ENCODE measurements at places on chromosomes 16 and 17. TPM values are rescaled to one million over a fixed set of nuclear protein-coding genes. Genes with fewer than 3 reads are reported as not detected.

The ATP2C2 gene
- total RNA-seq, result 12.2 TPM

The DPEP3 gene
- not detected for total RNA-seq

The NSF gene
- total RNA-seq, result 44.2 TPM

The CPSF4L gene
- not detected for total RNA-seq

DNA sequence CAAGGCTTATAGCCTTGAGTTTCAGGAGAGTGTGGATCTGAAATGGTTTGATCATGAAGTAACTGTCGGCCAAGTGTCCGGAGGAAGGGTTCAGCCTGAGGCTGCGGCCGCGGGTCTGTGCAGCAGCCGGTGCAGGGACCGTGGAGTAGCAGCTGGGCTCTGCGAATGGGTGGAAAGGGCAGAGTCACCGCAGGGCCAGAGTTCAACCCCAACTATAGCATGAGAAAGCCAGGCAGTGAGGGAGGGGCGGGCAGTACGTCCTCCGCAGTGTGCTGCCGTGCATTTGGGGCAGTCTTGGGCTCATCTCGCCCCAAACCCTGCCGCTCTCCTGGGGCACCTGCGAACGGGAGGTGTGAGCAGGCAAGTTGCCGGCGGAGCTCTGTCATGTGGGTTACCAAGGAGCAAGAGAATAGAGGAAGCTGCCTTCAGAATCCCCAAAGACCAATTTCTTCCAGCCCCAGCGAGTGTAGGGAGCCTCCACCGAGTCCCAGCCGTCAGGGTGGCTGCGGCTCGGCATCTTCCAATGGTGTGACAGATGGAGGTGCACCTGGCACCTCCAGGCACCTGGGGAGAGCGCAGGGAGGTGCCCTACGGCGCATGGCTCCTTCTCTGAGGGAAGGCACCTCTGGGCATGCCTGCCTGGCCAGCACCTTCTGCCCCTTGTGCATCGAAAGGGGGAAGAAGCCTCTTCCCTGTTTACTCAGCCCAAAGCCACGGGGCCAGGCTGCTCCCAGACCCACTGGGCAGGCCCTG lies 87.3 kb downstream of the RPA1 start:
- DNase-seq, result no peak

DNA sequence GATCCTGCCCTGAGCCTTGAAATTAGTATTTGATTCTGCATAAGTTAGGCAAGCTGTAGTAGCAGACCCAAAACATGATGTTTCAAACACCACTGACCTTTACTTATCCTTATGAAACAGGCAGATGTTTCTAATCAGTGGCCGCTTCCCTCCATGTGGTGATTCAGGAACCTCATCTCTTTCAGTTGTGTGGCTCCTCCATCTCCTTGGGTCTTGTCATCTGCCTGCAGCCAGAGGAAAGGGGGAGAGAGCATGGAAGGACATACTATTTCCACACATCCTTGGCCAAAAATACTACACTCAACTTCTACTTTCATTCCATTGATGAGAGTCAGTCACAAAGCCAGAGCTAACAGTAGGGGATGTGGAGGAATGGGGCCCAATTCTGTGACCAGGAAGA lies 41.6 kb upstream of the IRX6 start:
- DNase-seq, result no peak

- DNase-seq, result no peak
Observed at GRCh38 chr17:47694581-47695428, 844 bp downstream of the TBKBP1 start.

GRCh38 chr17:72362376-72363088 lies 241.7 kb downstream of the SOX9 start:
- DNase-seq, result no peak

DNA sequence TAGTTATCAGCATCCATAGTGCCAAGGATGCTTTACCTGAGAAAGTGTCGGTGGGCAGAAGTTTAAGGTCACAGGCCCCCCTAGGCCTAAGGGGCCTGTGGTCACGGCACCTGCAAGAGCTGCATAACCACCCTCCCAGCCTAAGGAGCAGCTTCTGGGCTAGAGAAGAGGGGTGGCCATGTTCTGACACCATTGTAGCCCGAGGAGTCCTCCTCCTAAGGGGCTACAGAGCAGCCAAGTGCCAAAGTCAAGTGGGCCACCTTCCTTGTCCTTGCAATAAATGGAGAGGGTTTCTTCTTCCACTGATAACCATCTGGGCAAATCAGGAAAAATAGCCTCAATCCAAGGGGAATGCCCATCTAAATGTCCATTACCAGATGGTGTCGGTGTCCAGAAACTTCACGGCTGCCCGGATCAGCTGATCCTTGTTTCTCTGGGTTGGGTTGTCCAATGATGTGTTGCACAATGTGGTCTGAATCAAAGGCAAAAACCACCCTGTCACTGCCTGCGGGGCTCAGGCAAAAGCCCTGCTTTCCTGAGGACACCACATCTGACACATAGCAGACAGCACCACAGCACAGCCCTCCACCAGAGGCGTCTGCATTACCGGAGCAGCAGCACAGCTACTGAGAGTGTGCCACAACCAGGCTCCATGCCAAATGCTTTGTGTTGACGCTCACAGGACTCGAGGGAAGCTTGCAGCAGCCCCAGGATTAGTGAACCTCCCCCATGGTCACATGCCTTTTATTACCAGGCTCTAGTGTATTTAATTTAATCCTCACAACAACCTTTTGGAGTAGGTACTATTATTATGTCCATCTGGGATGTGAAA lies 12.8 kb downstream of the ATPAF2 start:
- DNase-seq, result no peak

DNA sequence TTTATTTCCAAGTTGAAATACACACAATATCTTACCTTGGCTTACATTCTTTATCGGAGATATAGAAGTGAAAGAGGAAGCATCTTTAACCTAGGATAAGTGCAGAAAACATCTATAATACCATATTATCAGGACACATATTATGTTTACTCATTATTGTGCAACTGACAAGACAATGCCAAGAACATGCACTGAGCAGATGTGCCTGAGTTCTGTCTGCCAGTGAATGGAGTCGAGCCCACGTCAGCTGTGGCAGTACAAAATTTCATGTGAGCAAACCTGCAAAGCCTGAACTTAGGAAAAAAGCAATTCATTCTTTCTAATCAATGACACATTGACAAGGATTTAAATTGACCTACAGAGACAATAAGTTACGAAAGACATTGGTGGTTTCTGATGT lies 154.4 kb downstream of the AXIN2 start:
- DNase-seq, result no peak

DNA sequence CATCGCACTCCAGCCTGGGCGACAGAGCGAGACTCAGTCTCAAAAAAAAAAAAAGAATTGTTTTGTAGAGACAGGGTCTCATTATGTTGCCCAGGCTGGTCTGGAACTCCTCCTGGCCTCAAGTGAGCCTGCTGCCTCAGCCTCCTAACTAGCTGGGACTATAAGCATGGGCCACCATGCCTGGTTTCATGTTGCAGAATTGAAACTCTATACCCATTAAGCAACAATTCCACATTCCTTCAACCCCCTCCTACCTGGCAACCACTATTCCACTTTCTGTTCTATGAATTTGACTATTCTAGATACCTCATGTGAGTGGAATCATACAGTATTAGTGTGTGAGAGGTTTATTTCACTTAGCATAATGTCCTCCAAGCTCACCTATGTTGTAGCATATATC lies 24.5 kb downstream of the RNF135 start:
- DNase-seq, result no peak

DNA sequence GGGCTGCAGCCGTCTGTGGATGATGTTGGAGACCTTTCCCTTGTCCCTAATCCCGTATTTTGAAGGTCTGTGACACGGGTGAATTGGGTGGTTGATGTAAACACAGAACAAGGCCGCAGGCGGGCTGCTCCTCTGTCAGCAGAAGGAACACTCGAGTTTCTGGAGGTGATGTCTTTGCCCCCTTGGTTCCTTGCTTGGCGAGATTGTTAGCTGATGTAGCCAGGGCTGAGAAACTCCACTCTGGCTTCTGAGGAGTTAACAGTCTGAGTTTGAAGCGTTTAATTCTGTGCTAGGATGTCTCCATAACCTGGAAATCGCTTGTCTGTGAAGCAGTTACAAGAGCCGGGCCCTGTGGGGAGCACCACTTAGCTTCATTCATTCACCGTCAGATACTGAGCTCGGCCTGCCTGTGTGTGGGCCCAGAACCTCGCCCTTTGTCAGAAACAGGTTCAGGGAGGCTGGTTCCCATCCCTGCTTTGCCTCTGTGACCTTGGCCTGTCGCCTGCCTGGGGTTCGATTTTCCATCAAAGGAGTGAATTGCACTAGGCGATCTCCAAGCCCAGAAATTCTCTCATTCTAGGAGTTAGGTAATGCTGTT lies 1.3 kb downstream of the MAPK8IP3 start:
- no peak for DNase-seq

- no peak for DNase-seq
Observed at GRCh38 chr16:88264641-88265285, 118.0 kb upstream of the ZNF469 start.

- no peak for DNase-seq
Observed at GRCh38 chr16:85617948-85618347, 4.8 kb downstream of the GSE1 start.

DNA sequence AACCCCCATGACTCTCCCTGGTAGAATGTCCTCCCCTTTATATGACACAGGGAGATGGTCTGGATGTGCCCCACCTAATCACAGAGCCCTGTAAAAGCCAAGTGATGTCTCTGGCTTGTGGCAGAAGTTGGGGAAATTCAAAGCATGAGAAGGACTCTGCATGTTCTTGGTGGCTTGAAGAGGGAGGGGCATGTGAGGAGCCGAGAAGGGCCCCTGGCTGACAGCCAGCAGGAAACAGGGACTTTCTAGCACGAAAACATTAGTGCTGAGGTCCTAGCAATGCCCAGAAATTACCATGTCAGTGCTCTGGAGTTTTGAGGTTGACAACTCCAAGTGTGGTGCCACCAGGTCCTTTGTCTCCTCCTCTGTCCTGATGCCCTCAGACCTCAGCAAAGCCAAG lies 75.9 kb downstream of the USP22 start:
- DNase-seq, result no peak

DNA sequence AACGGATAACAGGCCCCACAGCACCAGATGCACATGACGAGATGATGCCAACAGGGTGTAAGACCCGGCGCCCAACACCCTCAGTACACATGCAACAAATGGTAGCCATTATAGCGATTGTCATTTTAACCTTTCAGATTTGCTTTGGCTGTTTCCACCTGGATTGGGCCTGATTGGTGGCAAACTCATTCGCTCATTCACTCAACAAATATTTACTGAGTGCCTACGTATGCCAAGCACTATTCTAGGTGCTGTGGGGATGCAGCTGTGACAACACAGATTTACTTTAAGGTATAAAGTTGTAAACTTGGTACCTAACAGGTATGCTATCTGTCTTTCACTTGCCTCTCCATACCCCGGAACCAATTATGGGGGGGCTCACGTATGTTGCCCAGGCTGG lies 66.8 kb downstream of the SRCIN1 start:
- no peak for DNase-seq

- no peak for DNase-seq
Observed at GRCh38 chr17:38403491-38403890, 24.8 kb upstream of the ARHGAP23 start.
